Fibroblast of lung (primary cell): ENCODE measurements at places on chromosomes 4 and X. TPM values are rescaled to one million over a fixed set of nuclear protein-coding genes. Genes with fewer than 3 reads are reported as not detected.

Gene PNCK
- total RNA-seq: 0.26 and 0.33 TPM in 2 replicates

Gene MAP7D3
- total RNA-seq: 19.0 and 20.5 TPM in 2 replicates

Gene TLR1
- 1.3 and 1.7 TPM in 2 replicates for total RNA-seq

Gene ZMAT1
- total RNA-seq: 0.51 and 1.8 TPM in 2 replicates

Gene SPRY1
- 14.9 and 21.3 TPM in 2 replicates for total RNA-seq

Gene PFKFB1
- total RNA-seq: under 0.01 TPM in 1 of 2 replicates, not detected in the other

Gene COX7B2
- not detected in 2 replicates for total RNA-seq

Gene AMBN
- not detected in 2 replicates for total RNA-seq

Gene SPIN2A
- total RNA-seq: 0.50 and 0.51 TPM in 2 replicates

Gene XAGE2
- total RNA-seq: not detected in 2 replicates

Gene PABPC1L2A
- total RNA-seq: not detected in 2 replicates
